GM12864 (cell line): ENCODE measurements at places on chromosomes 1 and 21.

DNA sequence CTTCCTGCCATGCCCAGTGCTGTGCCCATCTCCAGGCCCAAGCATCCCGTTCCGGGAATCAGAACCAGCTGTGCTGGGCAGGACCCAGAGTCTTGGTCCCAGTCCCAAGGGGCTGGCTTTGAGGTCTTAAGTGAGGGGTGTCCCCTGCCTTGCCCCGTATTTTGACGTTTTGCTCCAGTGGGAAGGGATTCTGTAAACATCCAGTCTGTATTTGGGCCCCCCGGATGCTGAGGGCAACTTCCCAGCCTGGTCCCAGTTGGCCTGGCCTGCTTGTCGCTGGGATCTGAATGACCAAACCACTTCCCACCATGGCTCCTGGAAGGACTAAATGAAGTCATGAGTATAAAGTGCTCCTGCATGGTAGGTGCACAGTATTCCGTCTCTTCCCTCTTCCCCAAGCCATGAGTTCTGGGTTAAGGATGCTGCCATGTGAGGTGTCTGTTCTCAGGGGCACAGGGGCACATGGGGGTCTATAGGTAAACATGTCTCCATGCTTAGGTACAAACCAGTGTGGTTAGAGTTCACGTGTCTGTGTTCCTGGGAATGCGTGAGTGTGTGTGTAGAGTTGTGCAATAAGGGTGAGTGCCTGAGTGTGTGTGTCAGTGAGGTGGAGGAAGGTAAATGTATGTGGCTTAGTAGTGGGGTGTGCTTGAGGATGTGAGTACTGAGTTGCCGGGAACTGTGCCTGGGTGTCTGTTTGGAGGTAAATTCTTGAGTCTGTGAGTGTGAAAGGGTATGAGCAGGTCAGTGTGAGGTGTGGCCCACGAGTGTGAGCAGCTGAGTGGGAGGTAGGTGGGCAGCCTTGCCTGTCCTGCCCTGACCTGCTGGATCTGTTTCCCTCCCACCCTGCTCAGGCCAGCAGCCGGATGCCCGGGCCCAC, 1.5 kb downstream of the B4GALT2 start:
- DNase-seq = no peak

DNA sequence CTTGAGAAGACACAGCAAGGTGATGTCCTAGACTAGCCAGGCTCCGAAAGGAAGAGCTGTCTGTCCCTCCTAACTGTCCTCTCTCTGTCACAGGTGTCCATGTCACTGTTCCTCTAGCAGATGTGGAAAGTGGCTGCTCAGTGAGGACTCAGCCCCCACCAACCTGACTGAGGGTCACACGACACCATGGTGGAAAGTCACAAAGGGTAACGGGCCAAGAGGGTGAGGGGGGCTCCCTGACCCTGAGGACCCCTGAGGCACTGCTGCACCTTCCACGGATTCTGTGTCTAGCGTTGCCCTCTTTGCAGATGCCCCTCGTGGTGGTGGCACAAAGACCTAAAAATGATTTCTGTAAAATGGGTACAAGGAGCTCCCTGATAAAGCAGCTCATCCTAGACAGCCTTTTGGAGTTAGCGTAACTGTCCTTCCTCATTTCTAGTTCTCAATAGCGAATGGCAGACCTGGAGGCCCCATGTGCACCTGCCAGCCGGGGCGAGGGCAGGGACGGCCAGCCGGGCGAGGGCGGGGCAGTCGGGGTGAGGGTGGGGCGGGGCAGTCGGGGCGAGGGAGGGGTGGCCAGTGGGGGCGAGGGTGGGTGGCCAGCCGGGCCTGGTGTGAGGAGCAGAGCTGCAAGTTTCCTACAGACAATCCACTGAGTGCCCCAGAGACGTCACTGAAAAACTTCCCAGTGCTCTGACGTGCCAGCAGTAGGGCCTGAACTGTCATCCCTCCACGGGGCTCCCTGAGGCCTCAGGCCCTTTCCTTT, 23.4 kb downstream of the POFUT2 start:
- no peak for DNase-seq

- DNase-seq = no peak
Measured at GRCh38 chr1:229759586-229759985, 133.5 kb downstream of the URB2 start.

- no peak for DNase-seq
Measured at GRCh38 chr1:92117526-92117925, 37.4 kb downstream of the BTBD8 start.

DNA sequence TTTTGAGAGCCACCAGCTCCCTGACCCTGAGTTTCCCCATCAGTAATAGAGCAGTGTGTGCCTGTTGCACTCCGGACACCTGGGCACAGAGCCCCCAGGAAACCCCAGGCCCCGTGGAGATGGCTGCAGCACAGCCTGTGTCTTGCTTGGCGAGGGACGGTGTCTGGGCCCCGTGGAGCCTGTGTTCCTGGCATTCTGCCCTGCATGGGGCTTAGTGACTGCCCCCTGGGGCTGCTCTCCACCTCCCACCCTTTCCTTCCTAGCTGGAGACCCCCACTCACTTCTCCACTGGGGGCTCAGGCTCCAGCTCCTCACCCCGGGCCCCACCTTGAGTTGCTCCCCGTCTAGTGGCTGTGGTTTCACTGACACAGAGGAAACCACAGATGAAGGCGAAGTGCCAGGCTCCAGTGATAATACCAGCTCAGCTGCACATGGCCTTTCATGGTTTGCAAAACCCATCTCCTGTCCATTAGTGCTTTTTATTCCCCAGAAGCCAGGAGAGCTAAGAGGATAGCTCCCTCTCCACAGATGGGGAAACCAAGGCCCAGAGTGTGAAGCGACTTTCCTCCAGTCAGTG, 39.4 kb downstream of the DMRTB1 start:
- no peak for DNase-seq

DNA sequence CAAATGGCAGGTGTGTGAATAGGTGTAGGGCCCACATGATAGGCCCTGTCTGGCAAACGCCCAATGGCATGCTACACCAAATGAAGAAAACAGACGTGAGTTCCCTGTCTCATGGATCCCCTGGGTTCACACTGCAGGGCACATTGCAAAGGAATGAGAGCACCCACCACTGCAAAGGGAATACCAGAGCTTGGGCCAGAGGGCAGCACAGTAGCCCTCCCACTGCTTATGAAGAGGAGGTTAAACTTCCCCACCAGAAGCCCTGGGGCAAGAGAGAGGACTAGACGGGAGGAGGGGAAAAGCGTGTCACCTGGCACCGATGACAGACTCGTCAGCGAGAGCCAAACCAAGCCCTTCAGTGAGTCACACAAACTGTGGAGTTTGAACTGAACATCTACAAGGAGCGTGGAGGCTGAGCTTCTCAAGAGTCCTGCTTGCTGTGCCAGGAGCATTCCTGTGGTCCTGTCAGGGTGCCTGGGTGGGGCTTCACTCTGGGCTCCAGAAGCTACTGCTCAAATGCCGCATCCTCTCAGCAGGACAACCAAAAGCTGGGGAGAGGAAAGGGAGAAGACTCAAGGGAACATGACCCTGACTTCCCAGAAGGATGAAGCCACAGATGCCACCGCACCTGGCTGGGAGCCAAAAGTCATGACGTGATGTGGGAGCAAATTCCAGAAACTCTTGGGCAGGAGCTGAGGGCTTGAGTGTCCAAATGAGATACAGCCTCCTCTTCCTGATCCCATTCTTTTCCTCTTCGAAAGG, 61.1 kb downstream of the TOMM20 start:
- DNase-seq = no peak
